ENCODE measurements at places on chromosomes 7 and 10.

GRCh38 chr10:59804220-59804619, 51.0 kb upstream of the MRLN start:
- DNase-seq = no peak

GRCh38 chr10:99364125-99364524, 35.0 kb downstream of the CNNM1 start:
- DNase-seq = no peak

DNA sequence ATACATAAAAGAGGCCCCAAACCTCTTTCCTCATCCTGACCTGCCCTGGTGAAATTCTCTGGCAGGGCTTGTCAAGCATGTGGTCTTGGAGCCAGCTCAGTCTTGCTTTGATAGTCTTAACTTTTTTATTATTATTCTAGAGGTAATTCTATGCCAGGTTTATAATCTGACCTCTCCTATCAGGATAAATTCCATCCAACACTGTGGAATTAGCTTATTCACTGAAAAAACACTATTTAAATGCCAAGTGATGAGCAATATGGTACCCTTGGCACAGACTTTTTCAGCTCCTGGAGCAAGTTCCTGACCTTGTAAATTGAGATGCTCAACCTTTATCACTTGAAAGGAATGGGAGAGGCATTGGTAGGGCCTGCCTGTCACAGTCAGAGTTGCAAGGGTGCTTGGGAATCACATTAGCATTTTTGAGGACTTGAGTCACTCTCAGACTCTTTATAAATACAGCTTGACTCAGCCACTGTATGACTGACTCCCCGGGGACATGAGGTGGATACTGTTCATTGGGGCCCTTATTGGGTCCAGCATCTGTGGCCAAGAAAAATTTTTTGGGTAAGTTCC, at the start of gene CPA4:
TSS of gene CPA4 (plus strand) at position 480 of the 576 bp plus-strand sequence. CDS start at position 500, 20 bp downstream.
- DNase-seq = no peak

GRCh38 chr7:82268632-82269031, 174.9 kb downstream of the CACNA2D1 start:
- peak; percentile 46 for DNase-seq

- peak; percentile 22 for DNase-seq
Observed at GRCh38 chr7:114026486-114027089, 107.8 kb upstream of the PPP1R3A start.

GRCh38 chr10:132939957-132940790, 2.2 kb downstream of the CFAP46 start:
- peak; percentile 67 for DNase-seq

DNA sequence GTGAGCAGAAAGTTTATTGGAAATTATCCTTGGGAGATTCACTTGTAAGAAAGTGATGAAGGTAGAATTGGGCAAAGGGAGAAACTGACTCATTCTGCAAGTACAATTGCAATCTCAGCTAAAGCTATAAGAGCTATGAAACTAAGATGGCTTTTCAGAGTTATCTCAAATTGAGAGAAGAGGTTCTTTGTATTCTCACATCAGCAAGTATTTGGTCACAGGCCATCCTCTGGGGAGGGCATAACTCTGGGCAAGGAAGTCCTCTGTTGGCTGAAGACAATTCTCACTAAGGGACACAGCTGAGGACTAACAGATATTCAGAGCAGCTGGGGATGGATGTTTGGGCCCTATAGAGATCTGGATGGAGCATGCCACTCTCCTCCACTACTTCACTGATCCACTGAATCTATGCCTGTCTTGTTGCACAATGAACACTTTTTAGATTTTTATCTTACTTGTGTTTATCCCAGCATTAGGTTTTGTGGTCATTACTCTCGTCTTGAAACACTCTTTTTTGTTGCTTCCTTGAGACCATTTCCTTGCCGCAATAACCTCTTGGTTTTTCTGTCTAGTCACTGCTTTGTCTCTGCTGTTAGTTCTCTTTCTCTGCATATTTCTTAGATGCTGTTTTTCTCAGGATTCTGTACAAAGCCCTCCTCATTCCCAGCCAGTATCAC, 115.1 kb downstream of the GNAI1 start:
- no peak for DNase-seq

GRCh38 chr10:132390921-132391675, 5.9 kb upstream of the PWWP2B start:
- no peak for DNase-seq

GRCh38 chr10:128429835-128430513, 303.8 kb upstream of the MKI67 start:
- no peak for DNase-seq

- no peak for DNase-seq
Observed at GRCh38 chr10:29828440-29828894, 193.7 kb upstream of the SVIL start.

GRCh38 chr7:154789404-154789803, 213.5 kb downstream of the PAXIP1 start:
- DNase-seq = peak; percentile 88

DNA sequence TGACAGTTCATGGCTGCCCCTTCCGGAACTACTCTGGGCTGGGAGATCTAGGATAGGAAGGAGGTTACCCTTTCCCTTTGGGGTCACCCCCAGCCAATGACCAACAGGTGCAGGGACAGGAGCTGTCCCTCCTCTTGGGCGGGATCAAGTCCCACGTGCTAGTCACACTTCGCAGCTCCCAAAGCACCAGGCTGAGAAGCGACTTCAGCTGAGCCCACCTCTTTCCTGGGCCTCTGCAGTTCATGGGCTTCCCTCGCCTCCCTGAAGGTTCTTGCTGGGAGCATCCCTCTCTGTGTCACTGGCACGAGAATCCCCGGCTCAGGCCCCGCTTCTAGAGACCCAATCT, 115.5 kb downstream of the FAM53B start:
- no peak for DNase-seq

DNA sequence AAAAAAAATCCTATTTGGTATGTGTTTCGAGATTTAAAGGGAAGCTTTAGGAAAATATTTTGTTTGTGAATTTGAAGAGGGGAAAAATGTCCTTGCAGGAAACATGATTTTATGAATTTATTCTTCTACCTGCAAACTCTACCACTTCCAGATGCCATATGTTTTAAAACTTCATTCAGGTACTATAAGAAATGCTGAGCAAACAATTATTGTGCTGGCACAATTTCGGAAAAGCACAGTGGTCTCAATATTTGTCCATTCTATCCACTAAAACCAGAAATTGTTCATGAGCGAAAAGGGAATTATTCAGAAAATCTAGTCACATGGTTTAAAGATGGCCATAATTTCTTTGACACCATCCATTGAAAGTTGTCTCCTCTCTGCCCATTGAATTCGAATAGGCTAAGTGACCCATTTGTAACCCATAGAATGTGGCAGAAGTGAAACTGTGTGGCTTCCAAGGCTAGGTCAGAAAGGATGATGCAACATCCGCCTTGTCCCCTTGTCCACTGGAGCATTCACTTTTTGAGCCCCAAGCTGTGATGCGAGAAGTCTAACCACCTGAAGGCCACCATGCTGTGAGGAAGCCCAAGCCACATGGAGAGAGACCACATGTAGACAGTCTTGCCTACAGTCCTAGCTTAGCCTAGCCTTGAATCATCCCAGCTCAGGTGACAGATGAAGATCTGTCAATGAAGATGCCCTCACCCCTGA, 189.8 kb upstream of the PRKCQ start:
- no peak for DNase-seq

DNA sequence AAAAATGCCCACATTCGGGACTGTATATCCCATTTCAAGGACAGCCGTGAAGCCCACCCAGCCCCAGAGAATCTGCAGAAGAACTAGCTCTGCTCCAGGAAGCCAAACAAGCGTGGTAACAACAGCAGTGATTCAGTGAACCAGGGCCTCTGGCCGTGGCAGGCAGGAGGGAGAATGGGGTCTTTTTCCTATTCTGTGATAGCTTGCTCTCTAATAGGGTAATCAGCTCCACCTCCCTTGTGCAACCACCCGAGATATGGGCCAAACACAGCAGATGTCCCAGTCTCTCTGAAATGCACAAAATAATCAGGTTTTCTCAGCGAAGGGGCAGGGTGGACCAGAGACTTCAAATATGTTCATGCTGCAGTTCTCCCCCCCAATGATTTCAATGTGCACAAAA, 35.8 kb downstream of the CHST15 start:
- DNase-seq = peak; percentile 24

DNA sequence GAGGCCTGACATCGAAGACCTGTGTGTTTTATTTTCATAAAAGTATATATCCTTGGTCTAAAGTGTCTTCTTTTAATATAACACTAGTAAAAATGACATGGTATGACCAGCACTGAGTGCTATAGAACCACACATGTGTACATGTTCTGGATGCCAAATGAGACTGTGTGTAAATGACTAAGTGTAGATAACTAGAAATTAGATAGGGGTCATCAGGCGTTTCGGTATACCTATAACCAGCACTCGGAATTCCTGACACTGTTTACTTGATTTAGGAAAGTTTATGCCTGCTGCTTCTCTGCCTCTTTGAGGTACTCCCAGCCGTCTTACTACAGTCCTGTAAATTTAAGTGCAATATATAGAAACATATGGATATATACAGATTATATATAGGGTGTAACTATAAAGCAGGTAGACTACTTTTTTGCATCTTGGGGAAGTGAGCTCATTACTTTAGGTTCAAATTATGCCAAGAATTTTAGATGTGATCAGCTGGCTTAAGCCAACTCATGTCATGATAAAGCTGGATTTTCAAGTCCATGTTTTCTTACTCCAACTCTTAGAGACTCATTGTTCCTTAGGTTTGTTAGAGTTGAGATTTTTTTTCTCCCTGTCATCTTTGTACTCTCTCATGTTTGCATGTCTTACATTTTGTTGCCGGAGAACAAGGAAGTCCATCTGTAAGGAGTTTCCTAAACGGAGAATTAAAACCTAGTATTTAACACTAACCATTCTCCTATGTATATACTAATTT, 62.9 kb downstream of the KLHDC10 start:
- DNase-seq = no peak

DNA sequence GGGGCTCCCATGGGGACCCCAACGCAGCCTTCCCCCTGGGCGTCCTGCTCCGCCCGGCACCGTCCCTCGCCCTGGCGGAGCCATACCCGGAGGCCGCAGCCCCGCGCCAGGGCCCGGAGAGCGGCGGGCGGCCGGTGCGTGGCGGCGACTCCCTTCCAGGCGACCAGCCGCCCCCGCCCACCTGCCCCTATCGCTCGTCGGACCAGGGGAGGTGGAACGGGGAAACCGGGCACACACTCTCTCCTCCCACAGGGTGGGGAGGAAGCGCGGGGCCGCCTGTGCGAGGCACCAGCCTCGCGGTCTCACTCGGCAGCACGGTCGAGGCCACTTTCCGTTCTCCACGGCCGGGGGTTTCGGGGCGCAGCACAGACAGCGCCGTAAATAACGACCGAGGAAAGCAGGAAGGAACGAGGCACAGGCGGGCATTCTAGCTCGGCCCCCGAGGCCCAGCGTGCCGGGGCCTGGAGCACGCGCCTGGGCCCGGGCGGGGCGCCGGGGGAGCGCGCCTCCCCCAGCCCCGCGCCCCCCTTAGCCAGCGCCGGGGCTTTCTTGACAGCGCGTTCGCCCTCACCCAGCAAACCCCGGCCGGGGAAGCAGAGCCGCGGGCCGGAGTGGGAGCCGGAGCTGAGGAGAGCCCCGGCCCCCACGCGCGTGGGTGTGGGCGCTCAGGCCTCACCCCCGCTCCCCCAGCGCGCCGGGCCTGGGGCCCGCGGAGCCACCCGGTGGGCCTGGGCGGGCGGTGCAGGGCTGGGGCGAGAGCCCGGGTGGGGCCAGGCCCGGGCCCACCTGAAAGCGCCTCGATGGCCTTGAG, 936 bp downstream of the IGF2BP3 start:
- DNase-seq = peak; percentile 60

GRCh38 chr7:110347081-110347480, 743.8 kb upstream of the LRRN3 start:
- DNase-seq = peak; percentile 51

DNA sequence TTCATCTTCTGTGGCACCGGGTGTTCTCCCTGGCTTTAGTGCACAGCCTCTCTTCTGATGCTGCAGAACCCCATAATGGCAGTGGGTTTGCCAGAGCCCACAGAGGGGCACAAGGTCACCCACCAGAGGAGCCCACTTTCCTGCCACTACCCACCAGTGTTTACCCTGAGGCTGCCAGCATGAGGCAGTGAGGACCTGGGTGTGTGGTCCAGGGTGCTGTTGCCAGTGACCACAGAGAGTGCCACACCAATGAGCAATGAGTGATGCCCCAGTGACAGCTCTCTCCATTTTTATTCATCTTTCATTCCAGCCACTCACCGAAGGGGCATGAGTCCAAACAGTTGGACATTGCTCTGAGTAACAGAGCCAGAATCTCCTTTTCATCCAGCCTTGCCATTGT, 34.8 kb downstream of the MTURN start:
- DNase-seq = no peak

- DNase-seq = no peak
Observed at GRCh38 chr7:55188590-55189138, 169.8 kb downstream of the EGFR start.

DNA sequence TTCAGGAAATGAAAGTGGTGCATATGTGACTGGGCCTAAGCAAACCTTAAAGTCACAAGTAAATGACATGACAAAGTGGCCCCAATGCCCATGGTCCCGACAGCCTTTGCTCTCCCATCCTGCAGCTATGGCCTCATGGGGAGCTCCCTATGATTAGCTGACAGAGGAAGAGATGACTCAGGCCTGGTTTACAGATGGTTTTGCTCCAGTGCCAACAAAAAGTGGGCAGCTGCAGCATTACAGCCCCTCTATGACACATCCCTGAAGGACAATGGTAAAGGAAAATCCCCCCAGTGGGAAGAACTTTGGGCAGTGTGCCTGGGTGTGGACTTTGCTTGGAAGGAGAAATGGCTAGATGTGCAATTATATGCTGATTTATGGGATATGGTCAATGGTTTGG, 105.1 kb upstream of the ADCY1 start:
- DNase-seq = no peak

GRCh38 chr10:110118891-110119621, 88.3 kb upstream of the MXI1 start:
- DNase-seq = no peak

- no peak for DNase-seq
Observed at GRCh38 chr7:116800594-116800993, 61.8 kb upstream of the CAPZA2 start.

- DNase-seq = peak; percentile 32
Observed at GRCh38 chr10:86233131-86233530, 133.5 kb downstream of the GRID1 start.

DNA sequence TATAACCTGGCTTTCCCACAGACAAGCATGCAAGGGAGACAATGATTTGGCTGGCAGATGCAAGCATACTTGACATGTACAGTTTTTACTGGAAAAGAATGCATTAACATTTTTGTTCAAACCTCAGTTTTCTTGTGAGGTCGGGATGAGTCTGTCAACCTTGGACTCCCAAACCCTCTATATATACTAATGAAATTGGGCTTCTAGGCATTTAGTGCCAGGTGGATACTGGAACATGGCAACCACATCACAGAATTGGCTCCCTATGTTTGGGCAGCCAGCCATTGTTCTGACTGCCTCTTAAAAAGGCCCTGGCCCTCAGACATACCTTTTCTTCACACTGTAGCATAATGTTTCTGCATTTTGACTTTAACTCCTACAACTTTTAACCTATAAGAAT, 39.1 kb downstream of the CDK6 start:
- DNase-seq = no peak

- no peak for DNase-seq
Observed at GRCh38 chr10:125016123-125016522, 74.2 kb downstream of the ZRANB1 start.

- no peak for DNase-seq
Observed at GRCh38 chr10:121282797-121283515, 315.3 kb downstream of the FGFR2 start.

- no peak for DNase-seq
Observed at GRCh38 chr7:132919771-132920170, 162.1 kb downstream of the CHCHD3 start.

Data from BE2C (cell line).